BE2C (cell line): ENCODE measurements at places on chromosomes 1 and 21.

- no peak for DNase-seq
These were observed 11.5 kb upstream of the VAV3 start for GRCh38 chr1:107976431-107976830.

DNA sequence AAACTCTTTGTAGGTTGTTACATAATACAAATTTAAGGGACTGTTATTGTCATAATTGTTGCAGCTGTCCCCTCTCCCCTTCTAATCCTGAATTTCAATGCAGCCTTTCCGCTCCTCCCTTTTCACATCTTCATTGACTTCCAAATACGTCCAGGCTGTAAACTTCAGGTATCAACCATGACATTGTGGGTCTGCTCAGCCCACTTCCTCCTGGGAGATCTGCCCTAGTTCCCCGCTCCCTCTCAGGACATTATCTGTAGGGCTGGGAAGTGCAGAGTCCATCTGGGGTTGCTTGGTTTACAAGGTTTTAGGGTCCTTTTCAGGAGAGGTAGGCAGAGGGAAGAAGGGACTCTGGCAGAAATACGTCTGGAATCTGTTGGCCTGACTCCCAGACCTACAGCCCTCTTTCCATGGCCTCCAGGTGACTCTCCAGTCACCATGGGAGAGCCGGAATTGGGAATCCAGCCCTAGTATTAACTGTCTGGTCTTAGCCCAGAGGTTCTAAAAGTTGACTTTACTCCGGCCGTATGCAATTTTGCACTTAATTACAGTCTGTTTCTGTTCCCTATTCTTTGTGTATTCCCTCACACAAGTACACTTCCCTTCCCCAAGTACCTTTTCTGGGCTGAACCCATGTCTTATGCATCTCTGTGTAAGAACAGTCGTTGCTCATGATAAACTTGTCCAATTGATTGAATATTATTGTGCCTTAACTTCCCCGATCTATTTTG lies 4.7 kb upstream of the DENND2D start:
- DNase-seq = no peak

- DNase-seq = no peak
These were observed 1.9 kb downstream of the GPBP1L1 start for GRCh38 chr1:45684402-45684801.

GRCh38 chr1:100530880-100531487 lies 7.0 kb upstream of the GPR88 start:
- no peak for DNase-seq

- DNase-seq = no peak
These were observed 209.9 kb downstream of the GRIK3 start for GRCh38 chr1:36824390-36824861.

- no peak for DNase-seq
These were observed 26.1 kb downstream of the GPR3 start for GRCh38 chr1:27418326-27419185.

GRCh38 chr1:155166051-155166470 lies 7.0 kb downstream of the KRTCAP2 start:
- no peak for DNase-seq

- DNase-seq = no peak
These were observed 46.8 kb downstream of the PRAMEF20 start for GRCh38 chr1:13456904-13457532.

DNA sequence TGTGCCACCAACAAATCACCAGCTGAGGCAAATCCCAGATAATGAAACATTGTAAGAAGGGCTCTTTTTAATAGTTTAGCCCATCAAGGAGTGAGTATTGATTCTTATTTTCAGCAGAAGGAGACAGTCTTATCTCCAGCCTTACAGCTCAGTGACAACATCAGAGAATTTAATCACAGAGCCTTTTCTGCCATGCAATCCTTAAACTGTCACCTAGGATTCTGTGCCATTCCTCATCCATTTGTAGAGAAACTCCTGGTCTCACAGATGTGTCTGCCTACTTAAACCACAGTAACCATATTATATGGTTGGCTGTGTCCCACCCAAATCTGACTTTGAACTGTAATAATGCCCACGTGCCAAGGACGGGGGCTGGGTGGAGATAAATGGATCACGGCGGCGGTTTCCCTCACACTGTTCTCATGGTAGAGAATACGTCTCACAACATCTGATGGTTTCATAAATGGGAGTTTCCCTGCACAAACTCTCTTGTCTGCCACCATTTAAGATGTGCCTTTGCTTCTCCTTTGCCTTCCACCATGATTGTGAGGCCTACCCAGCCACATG lies 217.7 kb downstream of the RERE start:
- DNase-seq = no peak

DNA sequence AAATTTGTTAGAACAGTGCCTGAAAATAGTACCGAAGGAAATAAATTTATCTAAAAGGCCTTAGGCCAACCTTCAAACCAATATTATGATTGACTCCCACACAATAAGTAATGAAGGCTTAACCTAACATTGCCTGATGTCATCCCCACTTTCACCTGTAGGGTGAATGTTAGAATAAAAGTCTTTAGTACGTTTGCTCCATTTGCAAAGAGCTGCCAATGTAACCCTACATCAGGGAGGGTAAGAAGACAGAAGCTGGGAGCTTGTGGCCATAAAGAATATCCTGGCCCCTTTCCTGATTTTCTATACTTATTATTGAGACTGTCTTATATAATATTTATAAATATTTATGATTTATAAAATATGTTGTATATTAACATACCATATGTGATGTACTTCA lies 661.8 kb upstream of the CXADR start:
- no peak for DNase-seq

DNA sequence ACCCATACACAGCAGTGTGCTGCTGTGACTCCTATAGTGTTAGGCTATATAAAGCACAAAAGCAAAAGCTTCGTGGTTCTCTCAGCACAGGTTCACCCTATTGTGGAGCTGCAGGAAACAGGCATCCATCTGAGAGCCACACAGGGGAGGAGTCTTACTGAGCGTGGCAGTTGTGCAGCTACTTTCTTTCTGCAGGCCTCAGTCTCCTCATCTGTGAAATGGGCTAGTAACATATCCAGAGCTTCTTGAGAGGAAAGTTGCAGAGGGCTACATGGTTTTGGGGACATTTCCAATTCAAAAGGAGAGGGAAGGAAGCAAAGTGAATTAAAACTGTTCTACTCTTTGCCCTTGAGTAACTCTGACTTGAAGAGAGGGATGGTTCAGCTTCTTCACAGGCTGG lies 142.0 kb downstream of the FOXD2 start:
- no peak for DNase-seq

- DNase-seq = peak; percentile 72
These were observed 437 bp upstream of the HSPG2 start for GRCh38 chr1:21937372-21938121.

DNA sequence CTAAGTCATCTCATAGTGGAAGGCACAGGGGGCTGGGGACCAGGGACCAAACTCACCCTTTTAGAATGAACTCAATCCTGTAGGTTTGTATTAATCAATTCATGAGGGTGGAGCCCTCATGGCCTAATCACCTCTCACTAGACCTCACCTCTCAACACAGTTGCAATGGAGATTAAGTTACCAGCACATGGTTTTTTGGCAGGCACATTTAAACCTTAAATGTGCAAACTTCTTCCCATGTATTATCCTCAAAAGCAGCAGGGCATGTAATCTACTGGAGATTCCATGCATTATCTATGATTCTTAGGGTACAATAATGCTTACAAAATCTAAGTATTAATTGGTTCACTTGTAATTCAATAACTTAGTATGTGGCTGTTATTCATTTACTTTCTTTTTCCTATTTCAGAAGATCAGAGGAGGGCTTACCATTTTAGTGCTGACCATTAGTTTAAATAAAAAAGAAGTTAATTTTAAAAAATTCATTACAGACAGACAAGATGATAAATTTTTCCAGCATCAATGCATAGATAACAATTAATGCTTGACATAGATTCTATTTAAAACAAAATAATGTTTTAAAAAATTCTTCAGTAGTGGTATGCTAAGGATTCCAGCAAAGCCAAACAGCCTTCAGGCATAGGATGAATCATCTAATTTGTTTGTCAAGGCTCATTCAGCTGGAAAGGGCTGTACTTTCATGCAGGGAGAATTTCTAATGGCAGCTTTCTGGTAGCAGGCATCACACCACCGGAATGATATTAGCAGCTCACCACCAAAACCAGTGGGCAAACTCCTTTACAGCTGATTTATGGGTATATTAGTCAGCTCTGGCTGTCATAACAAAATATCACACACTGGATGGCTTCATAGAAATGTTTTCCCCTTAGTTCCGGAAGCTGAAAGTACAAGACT lies 124.6 kb upstream of the ZNF648 start:
- no peak for DNase-seq

GRCh38 chr1:93114391-93114790 lies 35.3 kb downstream of the MTF2 start:
- no peak for DNase-seq

GRCh38 chr1:29849991-29850757 lies 613.9 kb downstream of the PTPRU start:
- no peak for DNase-seq

DNA sequence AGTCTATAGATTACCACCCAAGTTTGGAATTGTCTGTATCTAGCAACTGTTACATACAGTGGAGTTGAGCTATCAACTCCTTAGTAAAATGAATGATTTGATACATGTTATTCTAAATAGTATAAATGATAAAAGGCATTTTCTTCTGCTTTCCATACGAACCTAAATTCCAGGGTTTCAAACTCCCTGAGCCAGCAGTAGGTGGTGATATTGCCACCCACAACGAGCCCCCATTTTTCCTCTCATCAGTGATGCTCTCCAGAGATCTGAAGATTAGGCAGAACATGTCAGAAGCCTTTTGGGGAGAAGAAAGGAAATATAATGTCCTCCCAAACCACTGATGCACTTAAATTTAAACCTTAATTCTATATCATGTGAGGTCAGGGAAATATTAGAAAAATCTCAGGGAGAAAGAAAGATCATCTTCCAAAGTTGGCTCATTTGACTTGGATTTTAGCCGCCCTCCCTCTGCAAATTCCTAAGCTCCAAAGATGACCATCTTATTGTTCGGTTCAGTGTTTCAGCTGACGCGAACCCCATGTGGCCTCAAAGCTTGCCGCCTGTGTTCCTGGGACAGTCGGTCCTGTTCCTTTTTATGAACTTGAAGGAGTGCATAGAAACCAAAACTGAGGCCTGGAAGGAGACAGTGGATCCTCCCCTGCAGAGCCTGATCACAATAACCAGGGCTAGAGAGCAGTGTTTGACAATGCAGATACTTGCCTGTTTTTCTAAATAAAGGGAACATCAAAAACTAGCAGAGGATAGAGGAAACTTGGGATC lies 2.3 kb downstream of the EVA1C start:
- DNase-seq = no peak

DNA sequence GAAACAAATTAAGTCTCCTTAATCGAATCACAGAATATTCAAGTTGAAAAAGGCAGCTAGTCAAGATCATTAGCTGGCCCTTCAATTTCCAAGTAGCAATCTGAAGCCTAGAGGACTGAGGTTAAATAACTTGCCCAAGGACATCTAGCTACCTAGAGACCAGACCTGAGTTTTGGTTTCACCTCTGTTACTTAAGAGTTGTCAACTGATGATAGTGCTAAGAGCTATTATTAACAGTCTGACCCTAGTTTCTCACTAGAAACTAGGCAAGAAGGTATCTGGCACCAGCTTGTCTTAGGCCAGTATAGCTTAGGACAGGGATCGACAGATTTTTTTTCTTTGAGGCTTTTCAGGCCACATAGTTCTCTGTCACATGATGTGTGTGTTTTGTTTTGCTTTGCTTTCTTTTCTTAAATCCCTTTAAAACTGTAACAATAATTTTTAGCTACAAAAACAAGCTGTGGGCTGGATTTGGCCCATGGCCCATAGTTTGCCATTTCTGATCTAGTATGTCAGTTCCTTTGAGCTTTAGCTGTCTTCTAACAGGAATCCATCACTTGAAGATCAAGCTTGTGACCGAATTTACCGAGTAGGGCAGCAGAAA lies 23.2 kb downstream of the TRIM45 start:
- no peak for DNase-seq

GRCh38 chr1:209926045-209926444 lies 12.0 kb upstream of the SYT14 start:
- peak; percentile 72 for DNase-seq

GRCh38 chr1:203491664-203492063 lies 2.3 kb upstream of the OPTC start:
- no peak for DNase-seq

DNA sequence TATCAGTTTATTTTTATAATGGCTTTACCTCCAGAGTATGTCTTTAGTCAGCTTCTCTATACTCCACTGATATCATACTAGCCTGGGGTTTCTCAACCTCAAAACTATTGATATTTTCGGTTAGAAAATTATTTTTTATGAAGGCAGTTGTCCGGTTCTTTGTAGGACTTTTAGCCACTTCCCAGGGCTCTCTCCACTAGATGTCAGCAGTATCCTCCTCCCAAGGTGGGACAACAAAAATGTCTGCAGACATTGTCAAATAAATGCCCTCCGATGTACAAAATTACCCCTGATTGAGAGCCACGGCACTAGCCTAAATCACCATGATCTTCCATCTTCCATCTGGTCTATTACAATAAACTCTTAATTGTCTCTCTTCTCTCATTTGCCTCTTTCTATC lies 4.1 kb upstream of the GRIK1 start:
- no peak for DNase-seq

GRCh38 chr1:160193832-160194736 lies 3.7 kb downstream of the CASQ1 start:
- no peak for DNase-seq

GRCh38 chr21:34580181-34580700 lies 34.7 kb downstream of the RCAN1 start:
- no peak for DNase-seq

GRCh38 chr21:32413697-32414578 lies 1.4 kb downstream of the EVA1C start:
- DNase-seq = no peak

DNA sequence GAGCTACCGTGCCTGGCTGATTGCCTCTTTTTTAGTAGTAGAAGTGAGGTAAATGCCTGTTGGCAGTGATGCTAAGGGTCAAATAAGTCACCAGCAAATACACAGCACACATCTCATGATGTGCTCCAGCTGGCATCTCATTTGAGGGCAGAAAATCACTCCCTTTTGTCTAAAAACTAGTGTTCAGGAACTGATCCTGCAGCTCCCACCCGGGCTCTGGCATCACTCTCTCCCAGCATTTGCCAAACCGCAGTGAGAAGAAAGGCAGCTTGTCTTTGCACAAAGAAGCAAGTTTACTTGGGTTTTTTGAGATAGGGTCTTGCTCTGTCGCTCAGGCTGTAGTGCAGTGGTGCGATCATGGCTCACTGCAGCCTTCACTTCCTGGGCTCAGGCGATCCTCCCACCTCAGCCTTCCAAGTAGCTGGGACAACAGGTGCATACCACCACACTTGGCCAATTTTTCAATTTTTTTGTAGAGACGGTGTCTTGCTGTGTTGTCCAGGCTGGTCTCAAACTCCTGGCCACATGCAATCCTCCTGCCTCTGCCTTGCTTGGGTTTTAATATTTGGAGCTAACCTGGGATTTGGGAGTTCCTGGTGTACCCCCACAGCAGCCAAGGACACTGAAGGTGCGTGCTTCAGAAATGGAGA lies 4.1 kb downstream of the RBP7 start:
- DNase-seq = no peak

GRCh38 chr1:6909401-6909800 lies 124.1 kb downstream of the CAMTA1 start:
- DNase-seq = no peak

DNA sequence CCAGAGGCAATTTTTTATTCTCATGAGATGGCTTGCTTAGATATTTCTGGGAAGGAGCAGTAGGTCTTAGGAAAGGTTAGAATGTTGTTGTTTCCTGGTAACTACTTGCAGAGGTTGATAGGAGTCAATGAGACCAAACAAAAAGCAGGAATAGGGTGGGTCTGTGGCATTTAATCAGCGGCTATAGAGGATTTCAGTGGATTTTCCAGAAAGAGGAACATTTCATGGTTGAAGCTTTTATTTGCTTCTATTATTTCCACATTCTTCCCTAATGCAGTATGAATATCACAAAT lies 111.3 kb upstream of the PALMD start:
- no peak for DNase-seq
